Ureter (tissue), 1 donor: ENCODE measurements at places on chromosomes 6 and 20. TPM values are rescaled to one million over a fixed set of nuclear protein-coding genes. Genes with fewer than 3 reads are reported as not detected.

MYL9 gene
- total RNA-seq: 1,028 TPM

DNA sequence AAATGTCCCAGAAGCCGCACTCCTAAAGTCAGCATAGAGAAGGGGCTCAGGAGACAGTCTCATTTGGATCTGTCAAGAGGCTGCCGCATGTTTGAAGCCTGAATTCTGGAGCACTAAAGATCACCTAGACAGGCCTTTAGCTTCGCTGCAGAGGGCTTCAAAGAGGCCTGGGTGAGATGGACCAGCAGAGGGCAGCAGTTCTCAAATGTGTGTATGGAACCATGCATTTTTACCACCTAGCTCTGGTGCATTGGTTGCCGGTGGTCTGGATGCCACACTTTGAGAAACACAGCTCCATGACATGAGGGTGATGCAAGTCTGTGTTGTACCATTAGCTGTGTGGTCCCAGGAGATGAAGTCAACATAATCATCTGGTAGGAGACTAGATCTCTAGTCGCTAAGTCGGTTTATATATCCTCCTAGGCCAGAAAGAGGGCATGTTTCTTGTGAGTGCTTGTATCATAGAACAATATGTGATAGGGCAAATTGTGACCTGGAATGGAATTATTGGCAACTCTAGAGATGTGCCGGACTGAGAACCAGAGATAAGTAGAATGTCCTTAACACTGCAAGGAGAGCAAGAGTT is 64.8 kb downstream of the KIAA0319 start:
- DNase-seq: peak; percentile 71

FRMD1 gene
- total RNA-seq: 0.52 TPM

DNA sequence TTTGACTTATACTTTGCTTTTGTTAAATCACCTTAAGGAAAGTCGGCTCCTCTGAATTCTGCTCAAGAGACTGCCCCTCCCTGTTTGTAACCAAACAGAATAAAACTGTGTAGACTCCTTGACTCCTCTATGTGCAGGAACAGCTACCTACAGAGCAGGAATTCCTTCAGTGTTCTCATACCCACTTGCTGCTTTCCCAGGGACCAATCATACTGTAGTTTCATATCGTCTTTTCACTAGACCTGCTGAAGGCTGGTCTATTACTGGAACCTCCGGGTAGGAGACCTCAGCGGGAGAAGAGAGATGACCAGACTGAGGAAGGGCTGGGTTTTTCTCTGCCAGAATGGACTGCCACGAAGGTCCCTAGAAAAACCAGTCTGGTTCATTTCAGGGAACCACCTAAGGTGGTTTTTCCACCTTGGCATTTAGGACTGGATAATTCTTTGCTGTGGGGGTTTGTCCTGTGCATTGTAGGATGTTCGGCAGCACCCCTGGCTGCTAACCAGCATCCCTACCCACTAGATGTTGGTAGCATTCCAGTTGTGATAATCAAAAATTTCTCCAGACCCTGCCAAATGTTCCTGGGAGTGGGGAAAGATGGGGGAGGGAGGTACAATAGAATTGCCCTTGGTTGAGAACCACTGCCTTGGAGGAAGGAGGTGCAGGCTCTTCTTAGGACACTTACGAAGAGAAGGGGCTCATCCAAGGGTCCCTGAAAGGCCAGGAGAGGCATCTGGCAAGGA is 80.5 kb downstream of the DNAAF9 start:
- DNase-seq: no peak

NDUFAF5 gene
- 51.6 TPM for total RNA-seq

C6orf118 gene
- not detected for total RNA-seq

C20orf202 gene
- total RNA-seq: 1.2 TPM

- no peak for DNase-seq
These were observed 28.5 kb downstream of the BCL2L1 start for GRCh38 chr20:31693987-31694661.

COL11A2 gene
- total RNA-seq: 0.96 TPM

GRCh38 chr6:16659466-16660156 is 101.6 kb downstream of the ATXN1 start:
- no peak for DNase-seq

THEMIS gene
- total RNA-seq: 5.6 TPM

DNA sequence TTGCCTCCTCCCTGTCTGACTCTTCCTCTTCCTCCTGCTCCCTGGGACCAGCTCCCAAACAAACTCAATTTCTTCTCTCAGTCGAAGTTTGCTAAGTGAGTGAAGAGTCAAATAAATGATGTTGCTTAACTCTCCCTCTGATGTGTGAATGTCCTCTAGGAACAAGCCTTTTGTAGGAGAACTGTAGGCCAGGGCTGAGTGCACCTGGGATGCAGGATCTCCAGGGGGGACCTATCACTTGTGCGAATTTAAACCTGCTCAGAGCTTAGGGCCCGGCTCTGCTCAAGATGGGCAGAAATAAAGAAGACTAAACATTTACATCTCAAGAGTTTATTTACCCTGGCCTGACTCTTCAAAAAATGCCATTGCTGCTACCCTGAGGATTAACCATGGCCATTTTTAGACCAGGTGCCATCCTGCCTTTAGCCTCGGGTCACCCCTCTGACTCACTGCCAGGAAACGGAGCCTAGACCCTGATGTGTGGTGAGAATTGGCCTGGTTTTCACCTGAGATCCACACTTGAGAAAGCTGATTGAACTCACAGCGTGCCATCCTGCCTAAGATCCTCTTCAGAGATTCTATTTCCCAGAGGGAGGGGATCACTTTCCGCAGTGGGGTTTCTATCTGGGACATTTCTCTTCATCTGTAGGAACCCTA is 63.6 kb upstream of the CD93 start:
- DNase-seq: peak; percentile 37

- DNase-seq: no peak
These were observed 139.9 kb downstream of the COL9A1 start for GRCh38 chr6:70162972-70163371.

DNA sequence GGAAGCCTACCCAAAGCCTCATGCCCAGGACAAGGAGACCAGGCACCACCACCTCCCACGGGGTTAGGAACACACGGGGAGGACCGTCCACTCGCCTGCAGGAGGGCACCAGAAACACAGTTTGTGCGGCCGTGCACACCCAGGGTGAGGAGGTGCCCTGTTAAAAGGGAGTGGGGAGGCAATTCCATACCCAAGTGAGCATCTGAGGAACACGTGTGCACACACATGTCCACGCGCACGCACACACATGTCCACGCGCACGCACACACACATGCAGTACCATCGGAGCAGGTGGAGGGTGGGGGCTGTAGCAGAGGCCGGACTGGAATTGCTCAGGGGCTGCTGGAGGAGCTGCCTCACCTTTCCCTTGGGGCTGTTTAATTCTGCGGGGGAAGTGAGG is 259.4 kb downstream of the TAF4 start:
- no peak for DNase-seq

DNA sequence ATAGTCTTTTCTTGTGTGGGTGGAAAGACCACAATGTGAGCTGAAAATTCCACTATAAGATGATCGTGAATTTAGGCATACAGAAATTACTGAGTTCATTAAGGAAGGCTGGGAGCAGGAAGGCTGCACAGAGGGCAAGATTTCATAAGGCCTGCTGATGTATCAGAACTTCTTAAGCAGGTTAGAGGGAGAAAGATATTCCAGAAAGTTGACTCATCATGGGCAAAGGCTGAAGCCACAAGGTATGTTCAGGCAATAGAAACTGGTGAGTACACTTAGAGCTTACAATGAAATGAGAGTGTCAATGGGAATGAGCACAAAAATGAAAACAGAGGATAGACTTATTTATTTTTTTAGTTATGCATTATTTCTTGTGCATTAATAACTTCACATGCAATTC is 618.6 kb downstream of the CBLN4 start:
- DNase-seq: no peak

GRCh38 chr20:24746351-24746685 is 202.8 kb upstream of the CST7 start:
- DNase-seq: peak; percentile 71

RGS17 gene
- total RNA-seq: 3.3 TPM
